ENCODE measurements at places on chromosomes 16 and 17.
A peak's percentile ranks its signal among the peaks of the same experiment; 100 is the strongest.

GRCh38 chr17:65742403-65743307 is 181.2 kb upstream of the AXIN2 start:
- DNase-seq = no peak

- no peak for DNase-seq
Measured at GRCh38 chr17:67390006-67390645, 13.0 kb downstream of the PITPNC1 start.

DNA sequence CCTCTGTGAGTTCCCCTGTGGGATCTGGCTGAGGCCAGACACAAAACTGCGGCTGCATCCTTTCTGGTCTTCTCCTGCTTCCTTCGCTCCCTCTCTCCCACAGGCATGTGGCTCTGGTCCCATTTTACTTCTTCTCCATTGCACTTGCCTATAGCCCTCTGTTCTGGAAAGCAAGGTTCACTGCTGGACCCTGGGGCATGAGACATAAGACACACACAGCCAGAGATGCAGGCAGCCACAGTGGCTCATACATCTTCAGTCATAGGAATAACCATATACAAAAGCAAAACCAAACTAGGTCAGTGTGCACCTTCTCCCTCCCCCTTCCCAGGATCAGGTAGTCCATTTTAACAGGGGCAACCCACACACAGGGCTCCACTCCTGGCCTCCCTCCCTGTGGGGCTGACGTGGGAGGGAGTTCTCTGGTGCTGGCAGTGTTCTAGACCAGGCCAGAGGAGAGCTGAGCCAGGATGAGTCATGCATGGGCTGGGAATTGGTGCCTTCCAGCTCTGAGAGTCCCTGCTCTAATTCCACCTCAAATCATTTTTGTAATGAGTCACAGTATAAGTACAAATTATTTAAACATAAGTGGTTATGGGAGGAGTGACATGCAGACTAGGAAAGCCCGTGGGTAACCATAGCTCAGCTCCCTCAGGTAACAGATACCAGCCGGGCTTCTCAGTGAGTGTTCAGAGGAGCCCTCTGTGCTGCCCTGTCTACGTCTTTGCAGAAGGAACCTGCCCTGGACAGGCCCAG is 58.0 kb downstream of the ASIC2 start:
- DNase-seq = peak; percentile 46

DNA sequence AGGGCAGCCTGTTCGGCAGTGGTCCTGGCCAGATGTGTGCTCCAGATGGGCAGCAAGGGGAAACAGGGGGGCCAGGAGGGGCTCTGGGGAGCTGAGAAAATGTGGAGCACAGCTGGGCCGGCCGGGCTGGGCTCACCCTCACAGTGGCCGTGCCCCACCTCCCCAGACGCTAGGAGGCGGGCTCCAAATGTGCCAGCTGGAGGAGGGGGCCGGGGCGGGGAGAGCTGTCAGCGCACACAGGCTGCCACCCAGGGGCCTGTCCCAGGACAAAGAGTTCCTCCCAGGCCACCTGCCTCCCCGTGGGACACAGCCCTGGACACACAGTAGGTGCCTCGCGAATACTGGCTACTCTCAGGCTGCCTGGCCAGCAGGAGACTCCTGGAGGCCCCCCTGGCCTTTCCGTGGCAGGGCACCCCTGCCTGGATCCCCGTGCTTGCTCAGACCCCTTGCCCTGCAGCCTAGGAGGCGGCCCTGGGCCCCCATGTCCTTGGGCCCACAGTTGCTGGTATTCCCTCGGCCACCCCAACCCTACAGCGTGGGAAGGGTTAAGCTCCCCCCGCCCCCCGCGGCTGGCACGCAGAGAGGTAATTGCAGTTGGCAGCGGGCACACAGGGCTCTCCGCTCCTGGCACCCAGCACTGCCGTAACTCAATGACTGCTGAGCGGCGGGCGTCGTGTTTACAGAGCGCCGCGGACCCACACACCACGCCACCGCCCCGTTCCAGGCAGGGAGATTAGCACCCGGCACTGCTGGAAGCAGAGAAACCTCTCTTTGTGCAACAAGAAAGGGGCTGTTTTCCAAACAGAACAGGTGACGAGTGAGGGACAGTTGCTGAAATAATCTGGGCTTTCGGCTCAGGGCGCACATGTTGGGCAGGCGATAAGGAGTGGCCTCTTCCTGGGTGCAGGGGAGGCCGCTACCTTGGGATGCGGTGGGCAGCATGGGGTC is 32.2 kb downstream of the BAHCC1 start:
- no peak for DNase-seq

GRCh38 chr16:21162661-21163151 is 4.2 kb downstream of the LDAF1 start:
- no peak for DNase-seq

DNA sequence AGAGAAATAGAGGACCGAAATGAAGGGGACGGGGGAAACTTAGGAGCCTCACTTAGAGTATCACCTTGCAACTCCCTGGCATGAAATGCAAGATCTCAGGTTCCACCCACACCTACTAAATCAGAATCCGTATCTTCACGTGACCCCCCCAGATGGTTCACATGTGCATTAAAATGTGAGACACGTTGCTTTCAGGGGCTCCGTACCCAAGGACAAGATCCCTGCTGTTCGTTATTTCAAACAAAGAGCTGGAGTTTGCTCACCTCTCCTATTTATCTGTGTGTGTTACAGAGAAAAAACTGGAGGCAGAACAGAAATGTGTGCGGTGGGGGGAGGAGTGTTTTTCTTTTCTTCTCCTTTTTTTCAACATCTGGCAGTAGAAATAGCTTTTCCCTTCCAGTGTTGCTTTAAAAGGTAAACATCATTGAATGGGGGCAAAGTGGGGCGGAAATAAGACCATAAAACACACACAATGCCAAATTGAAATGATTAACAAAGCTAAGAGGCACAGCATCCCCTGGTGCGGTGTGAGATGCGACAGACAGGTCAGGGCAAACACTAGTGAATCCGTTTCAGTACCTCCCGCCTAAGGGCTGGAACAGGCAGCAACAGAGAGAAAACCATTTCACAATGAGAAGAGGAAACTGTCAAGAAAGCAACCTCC is 145.4 kb downstream of the SOX9 start:
- no peak for DNase-seq

GRCh38 chr17:75207760-75208159 is 2.3 kb downstream of the NUP85 start:
- no peak for DNase-seq

GRCh38 chr17:69447726-69448125 is 33.2 kb downstream of the MAP2K6 start:
- no peak for DNase-seq

DNA sequence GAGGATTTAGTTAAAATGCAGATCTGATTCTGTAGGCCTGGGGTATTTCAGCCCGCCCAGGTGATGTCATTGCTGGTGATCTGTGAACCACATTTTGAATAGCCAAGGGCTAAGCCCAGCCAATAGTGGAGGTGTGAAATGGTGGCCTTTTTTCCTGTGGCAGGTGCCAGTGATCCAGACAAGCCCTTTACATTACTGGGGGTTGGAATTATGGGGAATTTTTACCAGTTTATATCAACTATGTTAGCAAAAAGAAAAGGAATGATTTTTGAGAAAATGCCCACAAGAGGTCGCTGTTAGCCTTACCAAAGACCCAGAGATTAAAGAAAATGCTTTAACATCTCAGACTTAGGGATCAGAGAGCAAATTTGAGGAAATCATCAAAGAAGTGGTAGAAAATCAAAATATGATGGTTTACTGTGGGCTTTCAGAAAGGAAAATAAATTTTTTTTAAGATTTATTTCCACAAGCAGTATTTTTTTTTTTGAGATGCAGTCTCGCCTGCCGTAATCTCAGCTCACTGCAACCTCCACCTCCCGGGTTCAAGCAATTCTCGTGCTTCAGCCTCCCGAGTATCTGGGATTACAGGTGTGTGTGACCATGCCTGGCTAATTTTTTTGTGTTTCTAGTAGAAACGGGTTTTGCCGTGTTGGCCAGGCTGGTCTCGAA is 3.9 kb downstream of the VPS35L start:
- peak; percentile 4 for DNase-seq

GRCh38 chr16:57563761-57564160 is 21.3 kb downstream of the ADGRG5 start:
- DNase-seq = no peak

DNA sequence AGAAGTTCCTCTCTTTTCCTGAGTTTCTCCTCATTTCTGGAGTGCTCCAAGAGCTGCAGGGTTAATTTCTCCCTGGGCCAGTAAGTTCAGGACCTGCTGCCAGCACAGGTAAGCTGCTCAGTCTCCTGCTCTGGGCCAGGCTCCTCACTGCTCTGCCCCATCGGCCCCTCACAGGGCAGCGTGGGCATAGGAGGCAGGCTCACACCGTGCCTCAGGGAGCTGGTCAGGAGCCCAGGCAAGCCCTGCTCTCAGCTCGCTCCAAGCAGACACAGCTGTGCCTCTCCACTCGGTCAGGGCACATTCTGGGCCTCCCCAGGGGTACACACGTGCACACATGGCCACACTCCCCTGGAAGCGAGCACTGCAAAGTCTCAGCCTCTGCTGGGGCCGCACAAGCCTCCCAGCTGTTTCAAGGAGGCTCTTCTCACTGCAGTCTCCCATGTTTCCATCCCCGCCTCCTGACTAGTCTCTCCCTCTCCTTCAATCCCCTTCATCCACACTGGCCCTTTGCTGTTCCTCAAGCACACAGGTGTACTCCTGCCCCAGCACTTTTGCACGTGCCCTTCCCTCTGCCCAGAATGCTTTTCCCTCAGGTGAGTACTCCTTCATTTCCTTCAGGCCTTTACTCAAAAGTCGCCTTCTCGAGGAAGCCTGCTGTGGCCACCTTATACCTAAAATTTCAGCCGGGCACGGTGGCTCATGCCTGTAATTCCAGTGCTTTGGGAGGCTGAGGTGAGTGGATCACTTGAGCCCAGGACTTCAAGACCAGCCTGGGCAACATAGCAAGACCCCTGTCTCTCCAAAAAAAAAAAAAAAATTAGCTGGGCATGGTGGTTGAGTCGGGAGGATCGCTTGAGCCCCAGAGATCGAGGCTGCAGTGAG is 53.2 kb downstream of the AKAP1 start:
- no peak for DNase-seq

DNA sequence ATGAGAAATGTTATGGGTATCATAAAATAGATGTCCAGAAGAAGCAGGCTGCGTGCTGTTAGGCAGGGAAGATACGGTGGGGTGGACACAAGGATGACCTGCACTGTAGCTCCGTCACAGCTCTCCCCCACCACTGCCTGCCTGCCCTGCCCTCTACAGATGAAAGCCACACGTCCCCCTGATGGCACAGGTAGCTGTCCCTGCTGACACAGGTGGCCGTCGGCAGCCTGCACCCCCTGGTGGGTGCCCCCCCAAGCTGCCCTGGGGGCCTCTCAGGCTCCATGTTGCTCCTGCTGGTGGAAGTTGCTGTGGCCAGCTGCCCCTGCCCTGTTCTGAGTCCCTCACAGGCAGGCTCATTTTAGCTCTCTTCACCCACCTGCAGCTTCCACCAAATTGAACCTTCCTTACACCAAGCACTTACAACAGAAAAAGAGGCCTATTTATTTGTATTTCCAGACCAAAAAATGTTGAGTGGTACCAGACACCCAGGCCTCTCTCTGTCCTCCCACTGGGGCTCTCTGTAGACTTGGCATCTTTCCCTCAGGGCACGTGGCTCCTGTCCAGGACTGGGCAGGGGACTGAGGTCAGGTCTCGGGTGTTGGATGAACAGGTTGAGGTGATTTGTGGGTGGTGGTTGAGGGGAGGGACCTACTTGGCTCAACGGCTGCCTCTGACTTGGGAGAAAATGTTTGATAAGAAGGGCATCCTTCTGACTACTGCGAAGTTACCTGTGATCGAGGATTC is 50.1 kb upstream of the CACNG5 start:
- no peak for DNase-seq

GRCh38 chr17:57458718-57459285 is 202.5 kb downstream of the MSI2 start:
- DNase-seq = no peak

DNA sequence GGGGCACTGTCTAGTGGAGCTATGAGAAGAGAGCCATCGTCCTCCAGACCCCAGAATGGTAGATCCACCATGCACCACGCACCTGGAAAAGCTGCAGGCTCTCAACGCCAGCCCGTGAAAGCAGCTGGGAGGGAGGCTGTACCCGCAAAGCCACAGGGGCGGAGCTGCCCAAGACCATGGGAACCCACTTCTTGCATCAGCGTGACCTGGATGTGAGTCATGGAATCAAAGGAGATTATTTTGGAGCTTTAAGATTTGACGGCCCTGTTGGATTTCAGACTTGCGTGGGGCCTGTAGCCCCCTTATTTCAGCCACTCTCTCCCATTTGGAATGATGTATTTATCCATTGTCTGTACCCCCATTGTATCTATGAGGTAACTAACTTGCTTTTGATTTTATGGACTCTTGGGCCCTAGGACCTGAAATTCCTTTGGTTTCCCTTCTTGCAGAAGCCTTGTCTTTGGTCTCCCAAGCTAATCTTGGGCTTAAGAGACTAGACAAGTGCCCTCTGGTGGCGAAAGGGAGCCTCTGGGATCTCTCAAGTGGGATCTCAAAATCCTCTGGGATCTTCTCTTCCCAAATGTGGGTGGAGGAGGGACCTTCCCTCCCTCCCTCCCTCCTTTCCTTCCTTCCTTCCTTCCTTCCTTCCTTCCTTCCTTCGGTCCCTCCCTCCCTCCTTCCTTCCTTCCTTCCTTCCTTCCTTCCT is 58.2 kb upstream of the HAPSTR1 start:
- DNase-seq = no peak

DNA sequence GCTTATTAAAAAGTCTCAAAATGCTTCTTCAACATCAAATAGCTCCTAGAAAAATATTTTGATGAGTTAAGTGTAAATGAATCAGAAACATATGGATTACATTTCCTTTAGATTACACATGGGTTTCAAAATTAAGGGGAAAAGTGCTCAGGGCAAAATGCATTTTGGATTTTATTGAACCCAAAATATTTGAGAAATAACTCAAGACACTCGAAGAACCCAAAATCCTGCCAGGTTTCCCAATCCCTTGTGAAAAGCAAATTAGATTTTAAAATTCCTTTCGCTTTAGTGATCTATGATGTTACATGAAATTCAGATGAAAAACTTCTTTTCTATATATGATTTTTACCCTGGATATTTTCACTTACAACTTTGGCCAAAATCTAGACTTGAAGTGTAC is 847.4 kb upstream of the SOX9 start:
- DNase-seq = no peak

DNA sequence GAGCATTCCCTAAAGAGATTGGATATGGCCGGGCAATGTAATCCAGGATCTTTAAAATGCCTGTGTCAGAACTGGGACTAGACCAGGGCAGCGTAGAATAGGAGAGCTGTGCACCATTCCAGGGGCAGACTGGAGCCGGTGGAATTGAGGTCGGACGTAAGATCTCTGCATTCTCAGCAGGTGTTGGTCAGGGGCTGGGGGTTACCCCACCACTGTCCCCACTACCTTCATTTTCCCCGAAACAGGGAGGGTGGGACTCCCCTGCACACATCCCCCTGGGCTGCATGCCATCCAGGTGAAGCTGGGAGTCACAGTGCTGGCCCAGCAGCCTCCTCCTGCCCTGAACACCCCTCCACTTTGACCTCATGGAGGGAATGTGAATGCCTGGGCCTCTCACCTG is 17.8 kb downstream of the OSBPL7 start:
- no peak for DNase-seq

DNA sequence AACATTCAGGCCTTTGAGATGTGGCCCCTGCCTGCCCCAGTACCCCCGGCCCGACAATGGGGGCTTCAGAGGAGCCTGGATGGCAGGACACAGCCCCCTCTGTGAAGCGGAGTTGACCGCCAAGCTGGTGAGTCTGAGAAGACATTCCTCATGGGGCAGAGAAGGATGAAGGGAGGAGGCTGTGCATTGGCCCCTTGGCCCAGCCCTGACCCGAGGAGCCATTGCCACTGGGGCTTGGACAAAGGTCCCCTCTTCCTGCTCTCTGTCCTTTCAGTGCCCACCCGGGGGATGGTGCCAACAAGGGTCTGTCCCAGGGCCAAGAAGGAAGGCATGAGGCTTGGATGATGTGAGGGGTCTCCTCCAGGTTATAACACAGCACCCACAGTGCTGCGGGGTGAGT is 30.9 kb upstream of the PHB1 start:
- no peak for DNase-seq
